ENCODE measurements at places on chromosomes 3 and 15. TPM values are rescaled to one million over a fixed set of nuclear protein-coding genes. Genes with fewer than 3 reads are reported as not detected.

PRTG gene
- total RNA-seq = 10.1 TPM

DNA sequence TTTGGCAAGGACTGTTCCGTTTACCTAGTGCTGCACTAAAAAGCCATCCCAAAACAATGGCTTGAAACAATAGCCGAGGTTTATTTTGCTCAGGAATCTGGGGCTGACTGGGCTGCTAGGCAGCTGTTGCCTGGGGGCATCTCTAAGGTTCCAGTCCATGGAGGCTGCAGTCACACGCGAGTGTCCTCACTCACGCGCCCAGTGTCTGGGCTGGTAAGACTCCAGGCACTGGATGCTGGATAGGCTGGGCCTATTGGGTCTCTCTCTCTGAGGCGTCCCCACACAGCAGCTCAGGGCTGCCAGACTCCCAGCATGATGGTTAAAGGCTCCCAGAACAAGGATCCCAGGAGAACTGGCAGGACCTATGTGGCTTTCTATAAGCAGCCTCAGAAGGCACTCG, 34.2 kb downstream of the ALS2CL start:
- no peak for DNase-seq

GRCh38 chr15:101543926-101544612, 54.6 kb upstream of the PCSK6 start:
- no peak for DNase-seq

IQCB1 gene
- 19.5 TPM for total RNA-seq

DNA sequence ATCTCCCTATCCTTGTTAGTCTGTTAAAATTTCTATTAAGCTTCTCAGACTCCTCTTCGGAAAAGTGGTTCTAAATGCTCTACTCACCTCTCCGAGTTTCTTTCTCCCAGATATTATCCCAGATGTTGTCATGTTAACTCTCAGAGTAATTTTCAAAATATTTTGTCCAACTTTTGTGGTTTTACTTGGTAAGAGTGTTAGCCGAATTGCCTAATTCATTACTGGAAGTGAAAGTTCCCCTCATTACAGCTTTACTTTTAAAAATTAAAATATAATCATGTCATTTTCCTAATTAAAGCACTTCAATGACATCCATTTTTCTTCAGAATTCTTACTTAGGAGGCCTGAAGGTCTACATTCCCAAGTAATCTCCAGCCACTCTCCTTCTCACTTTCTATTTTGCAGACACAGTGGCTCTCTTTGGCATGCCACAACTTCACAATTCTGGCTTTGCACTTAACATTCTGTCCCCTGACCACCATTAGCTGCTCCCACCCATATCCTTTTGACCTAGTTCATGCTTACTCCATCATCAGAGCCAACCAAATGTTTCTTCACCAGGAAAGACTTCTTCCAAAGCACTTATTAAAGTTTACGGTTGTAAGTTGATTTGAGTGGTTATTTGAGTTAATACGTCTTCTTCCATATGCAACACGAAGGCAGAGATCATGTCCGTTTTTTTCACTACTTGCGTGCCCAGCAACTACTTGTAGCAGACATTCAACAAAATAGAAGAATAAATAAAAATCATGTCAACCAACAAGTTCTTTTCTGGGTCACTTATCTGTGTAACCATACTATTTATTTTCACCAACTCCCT, 10.2 kb upstream of the TIPARP start:
- DNase-seq = no peak

GRCh38 chr3:98918586-98918985, 17.1 kb upstream of the DCBLD2 start:
- DNase-seq = no peak

GRCh38 chr3:143037867-143038266, 36.5 kb downstream of the U2SURP start:
- no peak for DNase-seq

SYNPR gene
- not detected for total RNA-seq

- no peak for DNase-seq
Observed at GRCh38 chr3:59802045-59802444, 752.2 kb upstream of the CFAP20DC start.

- DNase-seq = no peak
Observed at GRCh38 chr15:74184582-74185091, 11.1 kb downstream of the ISLR start.

CLDN18 gene
- total RNA-seq = not detected

GRCh38 chr3:157786211-157786610, 283.0 kb upstream of the VEPH1 start:
- DNase-seq = no peak

GRCh38 chr3:148903022-148903442, 37.9 kb downstream of the CPA3 start:
- no peak for DNase-seq

DNA sequence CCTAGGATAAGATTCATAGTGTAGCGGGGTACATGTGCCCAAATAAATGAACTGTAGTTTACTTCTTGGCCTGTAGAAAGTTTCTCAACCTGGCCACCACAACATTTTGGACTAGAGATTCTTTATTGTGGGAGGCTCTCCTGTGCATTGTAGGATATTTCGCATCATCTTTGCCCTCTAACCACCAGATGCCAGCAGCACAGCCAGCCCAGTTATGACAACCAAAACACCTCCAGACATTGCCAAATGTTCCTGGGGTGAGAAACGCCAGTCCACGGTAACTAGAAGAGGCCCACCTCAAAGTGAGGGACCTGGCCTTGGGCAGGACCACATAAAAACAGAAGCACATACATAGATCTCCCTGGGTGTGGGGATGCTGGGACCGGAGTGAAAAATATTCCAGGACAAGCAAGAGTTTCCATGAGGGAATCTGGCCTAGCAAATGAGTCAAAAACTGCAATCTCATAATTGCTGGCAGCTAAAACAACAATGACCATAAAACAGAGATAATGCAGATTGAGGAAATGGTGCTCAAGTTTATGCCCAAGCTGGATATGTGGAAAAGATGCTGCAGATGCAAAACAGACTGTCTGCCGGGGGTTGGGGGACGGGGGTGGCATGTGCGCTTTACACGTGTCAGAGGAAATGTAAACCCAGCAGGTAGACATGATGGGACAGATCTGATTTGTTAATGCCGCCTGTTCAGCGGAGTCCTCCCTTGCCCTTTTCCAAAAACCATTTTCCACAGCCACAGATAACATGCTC, 39.7 kb downstream of the ARHGEF3 start:
- no peak for DNase-seq

- DNase-seq = no peak
Observed at GRCh38 chr3:105347625-105348302, 18.9 kb upstream of the ALCAM start.

GRCh38 chr15:68400066-68400456, 31.9 kb downstream of the ITGA11 start:
- peak; percentile 18 for DNase-seq

DNA sequence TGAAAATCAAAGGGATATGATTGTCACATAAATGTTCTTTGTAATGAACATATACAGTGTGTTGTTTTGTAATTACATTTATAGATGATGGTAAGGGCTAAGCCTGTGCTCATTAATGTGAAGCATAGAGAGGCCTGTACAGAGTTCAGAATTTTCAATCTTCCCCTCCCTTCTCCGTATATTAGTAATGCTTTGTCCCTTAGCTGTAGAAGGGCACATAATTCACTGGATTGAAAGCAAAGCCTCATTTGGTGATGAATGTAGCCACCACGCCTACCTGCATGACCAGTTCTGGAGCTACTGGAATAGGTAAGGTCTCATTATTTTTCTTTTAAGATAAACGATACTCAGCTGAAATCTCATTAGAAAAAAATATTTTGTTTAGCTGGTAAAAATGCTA, 130.2 kb downstream of the CDIN1 start:
- no peak for DNase-seq

- no peak for DNase-seq
Observed at GRCh38 chr3:127073941-127074820, 91.3 kb downstream of the PLXNA1 start.

CKMT1B gene
- total RNA-seq = 4.3 TPM

DNA sequence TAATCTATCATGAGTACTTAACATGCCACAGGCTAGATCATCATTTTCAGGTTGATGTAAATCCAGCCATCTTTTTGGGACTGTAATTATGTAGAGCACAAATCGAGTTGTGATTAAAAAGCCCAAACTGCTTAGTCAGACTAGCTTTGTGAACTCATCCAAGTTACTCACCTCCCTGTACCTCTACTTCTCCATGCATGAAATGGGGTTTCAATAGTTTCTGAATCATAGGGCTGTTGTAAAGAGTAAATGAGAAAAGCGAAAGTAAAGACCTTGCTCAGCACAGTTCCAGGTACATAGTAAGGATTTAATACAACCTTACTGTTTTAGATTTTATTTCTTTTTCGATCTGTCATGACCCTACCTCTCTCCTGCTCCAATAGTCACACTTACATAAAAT, 85.6 kb upstream of the GAP43 start:
- DNase-seq = no peak

SPINK8 gene
- total RNA-seq = not detected

LCTL gene
- 0.23 TPM for total RNA-seq

- DNase-seq = peak; percentile 59
Observed at GRCh38 chr15:67085818-67086636, 20.6 kb downstream of the SMAD3 start.

GRCh38 chr15:74840851-74841775, 1.8 kb downstream of the ULK3 start:
- no peak for DNase-seq

GRCh38 chr3:172946061-172946460, 195.0 kb downstream of the SPATA16 start:
- DNase-seq = no peak

SH2D7 gene
- not detected for total RNA-seq

- peak; percentile 81 for DNase-seq
Observed at GRCh38 chr15:62444104-62445022, 279.3 kb upstream of the C2CD4B start.

DNA sequence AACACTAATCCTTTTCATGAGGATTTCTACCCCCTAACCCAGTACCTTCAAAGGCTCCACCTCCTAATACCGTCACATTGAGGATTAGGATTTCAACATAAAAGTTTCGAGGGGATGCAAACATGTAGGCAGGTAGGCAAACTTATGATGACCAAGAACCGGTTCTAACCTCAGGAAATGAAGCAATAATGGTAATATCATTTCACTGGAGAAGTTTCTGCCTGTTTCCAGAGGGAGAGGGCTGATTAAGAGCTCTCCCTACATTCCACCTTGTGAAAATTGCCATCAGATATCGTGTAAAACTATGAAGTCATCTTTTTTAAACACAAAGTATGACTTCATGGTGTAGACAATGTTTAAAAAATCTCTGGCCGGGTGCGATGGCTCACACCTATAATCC, 31.6 kb downstream of the NKIRAS1 start:
- DNase-seq = no peak

CYP8B1 gene
- total RNA-seq = not detected

DNA sequence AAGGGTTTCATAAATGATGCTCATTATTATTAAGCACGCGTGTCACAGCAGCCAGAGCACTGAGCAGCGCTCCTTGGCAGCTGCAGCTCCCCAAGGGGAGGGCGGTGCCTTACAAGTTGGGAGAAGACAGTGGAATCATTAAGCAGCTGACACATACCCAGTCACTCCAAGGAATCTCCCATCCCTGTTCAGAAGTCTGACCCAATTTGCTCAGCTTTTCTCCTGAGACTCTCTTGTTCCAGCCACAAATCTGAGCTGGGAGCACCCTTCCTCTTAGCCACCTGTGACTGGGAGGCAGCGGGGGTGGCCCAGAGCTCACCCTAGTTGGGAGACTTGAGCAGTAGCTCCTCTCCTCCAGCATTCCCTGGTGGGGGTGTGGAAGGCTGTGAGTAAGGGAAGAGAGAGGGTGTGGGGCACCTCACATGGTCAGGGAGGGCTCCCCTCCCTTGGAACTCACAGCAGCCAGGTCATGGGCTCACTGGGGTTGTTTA, 64.3 kb downstream of the DUT start:
- no peak for DNase-seq

DNA sequence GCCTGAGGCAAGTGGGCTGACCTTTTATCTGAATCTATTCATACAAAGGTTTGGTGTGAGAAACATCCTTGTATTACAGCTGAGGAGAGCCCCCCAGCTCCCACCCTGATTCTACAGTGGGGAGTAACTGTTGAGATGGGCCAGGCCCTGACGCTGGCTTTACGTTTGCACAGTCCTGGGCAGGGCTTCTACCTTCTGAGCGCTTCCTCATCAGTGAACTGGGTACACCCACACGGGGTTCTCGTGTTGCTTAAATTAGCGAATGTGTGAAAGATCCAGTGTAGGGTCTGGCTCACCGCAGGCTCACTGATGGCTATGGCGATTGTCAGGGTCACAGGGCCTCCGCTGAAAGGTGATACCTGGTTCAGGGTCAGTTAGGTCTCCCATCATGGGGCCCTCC, 7.3 kb upstream of the GHRL start:
- DNase-seq = no peak
